ENCODE measurements at places on chromosomes 5 and 9.

GRCh38 chr9:83296123-83296522 is 233.2 kb upstream of the RASEF start:
- DNase-seq = no peak

GRCh38 chr5:6595405-6595804 is 37.4 kb downstream of the NSUN2 start:
- DNase-seq = no peak

DNA sequence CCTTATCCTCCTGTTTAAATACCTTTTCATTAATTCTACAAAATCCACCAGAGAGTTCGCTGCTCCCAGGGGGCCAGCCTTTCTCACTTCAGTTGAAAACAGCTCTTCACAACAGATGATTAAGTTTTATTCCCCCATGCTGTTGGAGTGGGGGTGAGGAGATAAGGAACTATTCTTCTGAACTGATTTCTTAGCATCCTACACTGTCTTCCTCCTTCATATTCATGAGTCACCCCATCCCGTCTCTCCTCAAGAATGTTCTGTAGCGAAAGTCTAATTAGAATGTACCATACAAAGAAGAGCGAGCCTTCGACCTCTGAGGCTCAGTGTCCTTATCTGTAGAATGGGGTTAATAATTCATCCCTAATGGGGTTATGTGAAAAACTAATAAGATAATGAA is 138.0 kb downstream of the PIK3R1 start:
- DNase-seq = no peak

DNA sequence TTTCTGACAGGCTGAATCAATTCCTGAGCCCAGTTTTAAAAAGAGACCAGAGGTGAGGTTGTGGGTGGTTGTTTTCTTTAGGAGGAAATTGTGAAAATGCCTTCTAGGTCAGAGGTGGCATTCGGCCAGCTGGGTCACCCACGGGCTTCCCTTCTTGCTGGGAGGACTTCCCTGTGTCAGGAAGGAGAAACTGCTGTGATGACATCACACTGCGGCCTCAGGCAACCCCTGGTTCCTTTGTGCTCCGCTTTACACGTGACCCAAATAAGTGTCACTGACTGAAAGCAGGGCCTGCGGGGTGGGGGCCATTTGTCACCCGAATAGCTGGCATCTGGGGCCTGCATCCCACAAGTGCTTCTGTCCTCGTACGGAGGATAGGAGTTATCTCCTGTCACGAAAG is 39.7 kb downstream of the FABP6 start:
- DNase-seq = no peak

DNA sequence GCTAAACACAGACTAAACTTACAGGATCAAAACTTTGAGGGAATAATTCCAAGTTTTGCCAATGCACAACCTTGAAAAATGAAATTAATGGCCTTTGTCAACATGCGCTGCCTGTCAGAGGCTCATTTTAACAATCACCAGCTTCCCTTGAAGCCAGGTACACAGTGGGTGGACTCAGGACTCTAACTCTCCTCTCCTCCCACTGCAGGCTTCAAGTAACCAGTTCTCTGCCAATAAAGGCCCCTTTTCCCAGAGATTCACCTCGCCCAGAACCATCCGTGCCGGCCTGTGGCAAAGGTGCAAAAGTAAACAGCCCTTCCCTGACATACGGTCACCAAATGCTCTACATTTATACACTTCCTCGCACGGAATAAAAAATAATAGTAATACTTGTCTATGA is 18.4 kb upstream of the FBP2 start:
- DNase-seq = no peak

GRCh38 chr5:96572864-96573512 is 89.2 kb upstream of the CAST start:
- DNase-seq = no peak

- no peak for DNase-seq
These were observed 21.0 kb downstream of the SKIC3 start for GRCh38 chr5:95533761-95534160.

DNA sequence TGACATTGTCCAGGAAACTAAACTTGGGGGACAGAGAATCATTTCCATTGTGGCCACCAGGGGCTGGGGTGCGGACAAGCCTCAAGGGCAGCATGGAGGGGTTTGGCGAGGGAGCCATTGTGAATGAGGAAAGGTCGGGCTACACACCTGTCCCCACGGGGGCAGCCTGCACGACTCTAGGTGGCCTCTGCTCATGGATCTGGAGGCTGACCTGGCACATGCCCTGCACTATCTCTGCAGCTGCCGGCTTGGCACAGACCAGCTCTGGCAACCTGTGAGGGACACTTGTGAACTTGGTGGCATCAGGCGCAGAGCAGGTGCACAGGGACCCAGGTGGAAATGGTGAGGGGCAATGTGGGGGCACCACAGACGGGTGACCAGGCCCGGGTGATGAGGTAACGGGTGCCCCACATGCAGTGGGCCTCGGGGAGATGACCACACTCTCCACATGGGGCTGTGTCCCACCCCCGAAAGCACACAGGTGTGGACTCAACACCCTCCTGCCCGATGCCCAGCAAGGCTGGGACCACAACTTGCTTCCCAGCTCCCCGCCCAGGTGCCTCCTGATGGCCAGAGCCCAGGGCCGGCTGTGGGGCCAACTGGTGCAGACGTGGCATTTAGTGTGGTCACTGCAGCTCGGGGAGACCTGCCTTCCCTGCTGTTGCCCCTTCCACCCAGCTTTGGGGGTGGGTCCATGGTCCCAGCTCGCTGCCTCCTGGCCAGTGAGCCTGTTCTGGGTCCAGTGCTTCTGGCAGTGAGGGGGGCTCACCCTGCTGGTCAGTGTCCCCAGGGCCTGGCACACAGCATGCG is 60.9 kb upstream of the UBAC1 start:
- no peak for DNase-seq

DNA sequence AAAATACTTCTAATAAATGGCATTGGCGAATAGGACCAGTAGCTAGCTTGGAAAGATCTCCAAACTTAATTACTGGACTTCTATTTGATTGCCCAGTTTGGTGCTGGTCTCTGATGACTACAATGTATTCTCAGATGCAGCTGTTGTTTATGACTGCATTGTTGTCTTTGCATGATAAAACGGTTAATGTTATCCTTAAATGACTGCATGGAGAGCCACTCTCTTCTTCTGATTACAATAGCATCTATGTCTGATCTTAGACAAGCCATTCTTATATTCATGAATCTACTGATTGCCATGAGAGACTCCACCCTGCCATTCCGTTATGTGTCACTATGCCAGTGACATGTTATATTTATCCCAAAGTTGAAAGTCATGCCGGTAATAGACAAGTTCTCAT is 42.9 kb upstream of the ERBIN start:
- no peak for DNase-seq

- no peak for DNase-seq
These were observed 217.5 kb downstream of the DCP2 start for GRCh38 chr5:113194125-113194524.

DNA sequence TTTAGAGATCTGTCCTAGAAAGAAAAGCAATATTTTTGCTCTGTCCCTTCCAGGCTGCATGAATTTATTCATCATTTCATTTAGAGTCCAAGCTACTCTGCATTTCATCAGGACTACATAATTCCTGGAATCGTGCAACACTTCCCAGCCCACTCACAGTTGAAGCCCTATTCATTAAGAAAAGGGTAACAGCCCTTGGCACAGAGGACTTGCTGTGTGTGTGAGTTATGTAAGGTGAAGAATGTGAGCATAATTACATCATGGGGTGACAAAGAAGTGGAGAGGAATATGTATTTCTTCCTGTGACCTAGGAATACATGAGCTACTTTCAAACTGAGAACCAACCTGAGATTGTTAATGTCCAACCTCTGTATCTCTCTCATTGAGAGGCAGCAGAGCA is 317.4 kb downstream of the ARHGEF28 start:
- DNase-seq = no peak

DNA sequence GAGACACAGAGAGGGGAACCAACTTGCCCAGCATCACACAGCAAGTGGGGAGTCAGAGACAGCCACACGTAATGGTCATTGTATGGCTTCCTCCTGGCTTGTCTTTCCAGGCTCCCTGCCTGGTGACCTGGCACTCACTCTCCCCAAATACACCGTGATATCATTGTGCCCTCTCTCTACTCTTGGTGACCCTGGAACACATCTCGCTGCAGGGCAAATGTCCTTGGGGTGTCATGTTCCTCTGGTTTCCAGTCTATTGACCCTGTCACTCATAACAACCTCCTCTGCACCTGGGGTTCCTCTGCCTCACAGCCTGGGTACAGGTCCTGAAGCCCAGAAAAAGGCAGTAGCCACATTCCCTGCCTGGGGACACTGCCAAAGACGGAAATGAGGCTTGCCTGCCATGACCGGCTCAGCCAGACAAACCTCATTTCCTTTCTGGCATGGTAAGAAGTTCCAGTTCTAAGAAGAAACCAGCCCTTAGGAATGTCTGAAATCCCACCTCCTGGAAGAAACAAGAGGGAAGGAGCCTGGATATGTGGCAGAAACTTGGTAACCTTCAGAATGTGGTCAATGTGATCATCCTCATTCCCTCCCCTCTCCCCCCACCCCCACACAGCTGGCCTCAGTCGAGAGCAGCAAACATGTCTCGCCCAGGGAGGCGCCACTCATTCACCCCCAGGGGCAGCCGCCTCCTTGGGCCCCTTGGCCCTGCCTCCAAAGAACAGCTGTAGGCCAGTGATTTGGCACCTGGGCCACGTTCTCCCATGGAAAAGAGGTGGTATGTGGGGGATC is 30.6 kb upstream of the SMU1 start:
- DNase-seq = no peak

GRCh38 chr9:95910770-95911340 is 35.4 kb downstream of the ERCC6L2 start:
- no peak for DNase-seq

GRCh38 chr9:72205513-72205912 is 56.3 kb downstream of the GDA start:
- no peak for DNase-seq

GRCh38 chr9:12856603-12857002 is 81.8 kb downstream of the LURAP1L start:
- DNase-seq = no peak

DNA sequence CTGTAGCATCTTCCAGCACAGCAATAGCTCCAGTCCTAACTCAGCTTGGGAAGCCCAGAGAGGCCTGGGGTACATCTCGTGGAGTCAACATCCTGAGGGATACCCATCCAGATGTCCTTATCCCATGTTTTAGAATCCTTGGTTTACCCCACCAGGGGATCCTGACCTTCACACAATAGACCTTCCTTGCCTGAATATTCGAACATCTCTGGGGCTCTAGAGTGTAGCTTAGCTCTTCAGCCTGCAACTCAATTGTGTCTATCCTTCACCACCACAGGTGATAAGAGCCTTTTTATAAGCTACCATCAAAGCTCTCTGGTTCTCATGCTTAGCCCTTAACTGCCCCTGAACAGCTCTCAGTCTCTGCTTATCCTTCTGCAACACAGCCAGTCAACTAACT is 7.5 kb upstream of the RALGPS1 start:
- no peak for DNase-seq

DNA sequence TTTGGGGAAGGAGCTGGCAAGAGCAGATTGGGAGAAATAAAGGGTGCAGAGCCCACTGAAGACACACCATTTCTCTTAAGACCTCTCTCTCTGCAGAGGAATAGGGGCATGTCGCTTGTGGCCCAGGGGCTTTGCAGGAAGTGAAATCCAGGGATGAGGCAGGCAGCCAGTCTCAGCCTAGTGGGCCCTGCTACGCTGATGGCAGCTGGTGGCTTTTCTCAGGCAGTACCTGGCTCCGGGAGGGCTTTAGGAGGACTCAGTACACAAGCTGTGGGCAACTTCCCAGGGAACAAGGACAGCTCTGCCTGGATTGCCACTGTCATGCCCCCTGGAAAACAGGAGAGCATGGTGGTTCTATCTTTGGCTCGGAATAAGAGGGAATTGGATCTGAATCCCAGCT is 76.2 kb upstream of the NEURL1B start:
- no peak for DNase-seq

DNA sequence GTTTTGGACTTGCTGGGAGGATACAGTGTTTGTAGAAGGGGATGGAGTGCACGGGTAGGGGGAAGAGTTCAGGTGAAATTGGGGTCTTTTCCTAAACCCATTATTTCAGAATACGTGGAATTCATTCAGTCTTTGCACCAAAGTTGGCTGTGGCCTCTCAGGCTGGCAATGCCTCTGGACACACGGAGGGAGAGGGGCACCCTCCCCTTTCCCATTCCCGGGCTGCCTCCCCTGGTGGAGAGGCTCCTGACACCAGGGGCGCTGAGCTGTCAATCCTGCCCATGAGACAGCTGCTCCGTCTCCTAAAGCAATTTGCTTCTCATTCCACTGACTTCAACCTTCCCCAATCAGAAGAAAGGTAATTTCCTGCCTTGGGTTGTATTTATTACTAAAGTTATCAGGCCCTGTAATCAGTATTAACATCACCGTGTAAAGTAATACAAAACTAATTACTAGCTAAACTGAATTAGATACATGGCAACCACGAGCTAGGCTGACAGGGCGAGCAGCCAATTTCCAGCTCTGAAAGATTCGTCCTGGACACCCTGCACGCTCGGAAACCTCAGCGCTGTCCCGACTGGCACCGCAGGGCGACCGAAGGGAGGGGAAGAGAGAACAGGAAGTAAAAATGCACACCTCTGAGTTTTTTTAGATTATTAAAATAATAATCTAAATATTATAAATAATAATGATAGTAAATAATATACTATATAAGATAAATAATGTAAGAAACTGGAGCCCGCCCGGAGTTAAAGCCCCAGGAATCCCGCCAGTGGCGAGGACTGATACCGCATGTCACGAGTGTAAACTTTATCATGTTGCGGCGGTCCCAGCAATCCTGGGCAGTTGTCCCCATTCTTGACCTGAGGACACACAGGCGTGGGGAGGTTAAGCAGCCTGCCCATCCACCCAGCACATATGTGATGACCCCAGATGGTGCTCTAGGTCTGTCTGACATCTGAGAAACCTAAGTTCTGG is 6.9 kb upstream of the OLFM1 start:
- no peak for DNase-seq

- no peak for DNase-seq
These were observed 25.2 kb upstream of the PITX1 start for GRCh38 chr5:135059000-135059923.

DNA sequence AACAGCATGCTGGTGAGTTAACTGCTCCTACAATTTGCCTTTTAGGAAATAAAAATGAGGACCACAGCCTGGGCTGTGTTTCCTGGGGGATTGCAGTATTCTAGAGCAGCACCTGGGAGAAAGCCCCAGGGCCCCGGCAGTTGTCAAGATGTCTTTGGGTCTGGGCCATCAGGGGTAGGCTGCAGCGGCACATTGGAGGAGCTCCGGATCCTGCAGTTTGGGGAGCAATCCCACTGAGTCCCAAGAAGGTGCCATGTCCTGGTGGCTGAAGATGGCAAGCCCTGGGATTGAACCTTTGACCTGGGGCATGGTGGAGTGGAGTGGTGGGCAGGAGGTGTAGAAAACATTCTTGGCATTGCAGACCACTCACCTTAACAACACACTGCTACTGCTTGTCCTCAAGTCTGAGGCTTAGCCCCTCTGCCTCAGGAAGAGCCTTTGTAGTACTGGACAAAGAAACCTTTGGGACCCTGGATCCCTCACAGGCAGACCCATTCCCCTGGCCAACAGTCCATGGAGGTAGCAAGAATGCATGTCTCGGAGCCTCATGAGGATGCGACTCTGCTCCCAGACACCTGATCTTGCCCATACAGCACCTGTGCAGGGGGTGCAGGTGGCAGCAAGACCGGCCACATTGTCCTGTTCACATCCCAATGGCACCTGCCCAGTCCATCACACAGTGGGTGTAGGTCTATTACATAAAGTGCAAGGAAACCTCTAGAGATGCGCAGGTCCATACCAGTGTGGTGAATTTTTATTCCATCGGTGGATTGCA is 159.1 kb upstream of the IRX2 start:
- no peak for DNase-seq

GRCh38 chr5:172245703-172246125 is 37.9 kb downstream of the UBTD2 start:
- no peak for DNase-seq
